NCI-H1436 (cell line): ENCODE measurements at places on chromosomes 4 and X.

- DNase-seq: no peak
These were observed 443.7 kb upstream of the ATOH1 start for GRCh38 chr4:93384887-93385286.

- peak; percentile 35 for DNase-seq
These were observed 200.4 kb downstream of the ADGRL3 start for GRCh38 chr4:61400439-61401038.

DNA sequence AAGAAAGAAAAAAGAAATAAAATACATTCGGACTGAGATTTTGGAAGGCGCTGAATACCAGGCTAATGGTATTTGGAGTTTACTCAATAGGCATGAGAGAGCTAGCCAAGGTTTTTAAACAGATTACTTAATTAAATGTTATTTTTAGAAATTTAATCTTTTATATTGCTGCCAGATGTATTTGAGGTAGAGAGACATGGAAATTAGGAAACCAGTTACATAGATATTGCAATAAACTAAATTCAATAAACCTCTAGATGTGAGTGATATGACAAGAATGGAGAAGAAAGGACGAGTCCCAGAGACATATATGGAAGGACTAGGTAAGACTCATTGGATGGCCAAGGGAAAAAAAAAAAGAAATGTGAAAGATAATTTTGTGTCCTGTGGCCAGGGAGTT, 38.5 kb upstream of the IL13RA1 start:
- no peak for DNase-seq

GRCh38 chrX:13338996-13339515, 19.2 kb upstream of the ATXN3L start:
- DNase-seq: no peak

DNA sequence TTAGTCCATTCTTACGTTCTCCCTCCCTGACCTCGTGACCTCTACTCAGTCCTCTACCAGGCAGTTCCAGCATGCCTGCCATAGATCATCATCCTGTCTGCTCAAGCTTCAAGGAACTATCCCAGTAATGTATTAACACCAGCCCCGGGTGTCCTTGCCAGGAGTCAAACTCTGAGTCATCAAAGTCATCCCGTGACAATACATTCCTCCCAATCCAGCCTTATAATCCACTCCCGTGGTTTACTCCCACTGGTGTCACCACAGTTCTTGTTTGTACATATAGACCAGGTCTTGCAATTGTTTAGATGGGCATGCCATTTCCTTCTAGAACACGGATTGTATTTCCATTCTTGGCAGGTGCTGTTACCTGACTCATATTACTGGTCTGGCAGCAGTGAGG, 68.7 kb upstream of the TAB3 start:
- DNase-seq: no peak

GRCh38 chr4:185346975-185347601, 48.6 kb downstream of the LRP2BP start:
- no peak for DNase-seq

DNA sequence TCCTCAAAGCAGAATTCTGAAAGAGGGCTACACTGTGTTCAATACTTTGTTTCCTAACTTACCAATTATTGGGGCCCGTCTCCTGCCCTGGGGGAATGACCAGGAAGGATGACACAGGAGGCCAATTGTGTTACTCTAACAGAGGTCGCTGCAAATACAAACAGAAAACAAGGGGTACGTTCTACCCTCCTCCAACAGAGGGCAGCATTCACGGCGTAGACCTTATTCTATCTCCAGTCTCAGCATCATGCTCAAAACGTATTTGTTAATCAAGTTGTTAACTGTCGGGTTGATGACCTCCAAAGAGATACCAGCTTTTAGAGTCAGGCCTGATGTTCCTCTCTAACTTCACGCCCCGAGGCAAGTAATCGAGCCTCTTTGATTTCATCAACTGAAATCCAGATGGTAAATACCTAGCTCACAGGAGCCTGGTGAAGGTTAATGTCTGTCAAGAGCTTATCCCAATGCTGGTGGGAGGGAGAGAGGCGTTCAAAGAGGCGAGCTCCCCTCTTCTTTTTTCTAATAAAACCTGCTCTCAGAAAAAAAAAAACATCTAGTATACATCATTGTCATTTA, 181.0 kb upstream of the KCNIP4 start:
- peak; percentile 4 for DNase-seq

DNA sequence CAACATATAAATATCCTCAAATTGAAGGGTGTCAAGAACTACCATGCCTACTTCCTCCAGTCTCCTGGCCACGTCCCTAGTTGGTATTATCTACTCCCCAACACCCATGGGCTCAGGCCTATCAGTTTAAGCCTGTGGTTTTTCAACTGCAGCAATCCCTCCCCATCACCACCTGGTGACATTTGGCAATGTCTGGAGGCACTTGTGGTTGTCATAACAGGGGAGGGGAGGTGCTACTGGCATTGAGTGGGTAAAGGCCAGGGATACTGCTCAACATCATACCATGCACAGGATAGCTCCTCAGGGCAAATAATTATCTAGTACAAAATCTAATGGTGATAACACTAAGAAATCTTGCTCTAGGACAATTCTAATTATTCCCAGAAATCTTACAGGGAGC, 95.3 kb downstream of the COMMD8 start:
- no peak for DNase-seq

DNA sequence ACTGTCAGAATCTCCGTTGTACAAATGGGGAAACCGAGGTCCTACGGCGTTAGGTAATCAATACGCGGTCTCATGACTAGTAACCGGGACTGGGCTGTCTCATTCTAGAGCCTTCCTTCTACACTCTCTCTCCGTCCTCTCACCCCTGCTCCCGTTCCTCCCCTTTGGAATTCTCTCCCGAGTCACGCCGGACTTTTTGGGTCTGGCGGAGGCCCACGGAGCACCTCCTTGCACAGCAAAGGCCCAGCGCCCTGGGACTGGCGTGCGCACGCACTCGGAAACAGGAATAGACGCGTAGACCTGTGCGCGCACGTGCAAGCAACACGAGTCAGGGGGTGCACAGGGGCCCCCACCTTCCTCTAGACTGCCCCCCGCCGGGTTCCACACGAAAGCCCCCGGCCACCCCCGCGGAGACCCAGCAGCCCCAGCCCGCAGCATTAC, 361 bp downstream of the QDPR start:
- no peak for DNase-seq

- no peak for DNase-seq
These were observed 94.7 kb upstream of the GPM6B start for GRCh38 chrX:13911586-13911985.

- no peak for DNase-seq
These were observed 1.5 kb downstream of the PLA2G12A start for GRCh38 chr4:109728385-109728784.

- no peak for DNase-seq
These were observed 6.1 kb downstream of the AKAP17A start for GRCh38 chrX:1597345-1598020.

DNA sequence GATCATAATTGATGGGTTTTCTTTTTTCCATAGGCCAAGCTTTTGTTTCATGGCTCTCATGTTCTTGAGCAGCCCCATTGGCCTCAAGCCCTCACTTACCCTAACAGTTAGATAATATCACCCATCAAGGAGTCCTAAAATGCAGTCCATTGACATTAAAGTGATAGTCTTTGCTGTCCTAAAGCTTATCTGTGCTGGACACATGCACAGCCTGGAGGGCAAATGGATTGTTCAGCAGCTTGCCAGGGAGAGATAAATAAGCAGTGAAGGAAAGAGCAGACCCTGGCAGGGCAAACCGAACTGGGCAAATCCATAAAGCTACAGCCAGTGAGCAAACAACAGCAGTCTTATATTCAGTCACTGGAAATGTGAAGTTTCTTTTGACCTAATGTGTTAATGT, 199.6 kb upstream of the MID1 start:
- DNase-seq: no peak
